ENCODE measurements at places on chromosomes 11 and 22.

- DNase-seq: no peak
Observed at GRCh38 chr22:33831207-33831606, 89.1 kb downstream of the LARGE1 start.

- no peak for DNase-seq
Observed at GRCh38 chr11:103968685-103969084, 67.8 kb upstream of the DDI1 start.

GRCh38 chr11:27938011-27938410, 169.9 kb downstream of the KIF18A start:
- no peak for DNase-seq

DNA sequence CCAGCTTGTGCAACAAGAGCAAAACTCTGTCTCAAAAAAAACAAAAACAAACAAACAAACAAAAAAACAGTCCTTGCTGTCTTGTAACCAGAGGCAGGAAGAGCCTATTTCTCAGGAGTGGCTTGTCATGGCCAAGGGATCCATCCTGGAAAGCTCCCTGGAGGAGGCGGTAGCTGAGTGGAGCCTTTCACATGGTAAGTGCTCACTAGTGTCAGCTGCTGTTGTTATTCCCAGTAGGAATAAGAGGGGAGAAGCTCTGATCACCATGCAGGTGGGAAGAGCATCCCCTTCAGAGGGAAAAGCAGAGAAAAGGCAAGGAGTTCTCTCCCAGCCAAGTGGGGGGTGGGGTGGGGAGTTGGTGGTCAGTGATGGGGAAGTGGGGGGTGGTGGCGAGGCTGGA, 54.6 kb upstream of the WNT7B start:
- DNase-seq: no peak

DNA sequence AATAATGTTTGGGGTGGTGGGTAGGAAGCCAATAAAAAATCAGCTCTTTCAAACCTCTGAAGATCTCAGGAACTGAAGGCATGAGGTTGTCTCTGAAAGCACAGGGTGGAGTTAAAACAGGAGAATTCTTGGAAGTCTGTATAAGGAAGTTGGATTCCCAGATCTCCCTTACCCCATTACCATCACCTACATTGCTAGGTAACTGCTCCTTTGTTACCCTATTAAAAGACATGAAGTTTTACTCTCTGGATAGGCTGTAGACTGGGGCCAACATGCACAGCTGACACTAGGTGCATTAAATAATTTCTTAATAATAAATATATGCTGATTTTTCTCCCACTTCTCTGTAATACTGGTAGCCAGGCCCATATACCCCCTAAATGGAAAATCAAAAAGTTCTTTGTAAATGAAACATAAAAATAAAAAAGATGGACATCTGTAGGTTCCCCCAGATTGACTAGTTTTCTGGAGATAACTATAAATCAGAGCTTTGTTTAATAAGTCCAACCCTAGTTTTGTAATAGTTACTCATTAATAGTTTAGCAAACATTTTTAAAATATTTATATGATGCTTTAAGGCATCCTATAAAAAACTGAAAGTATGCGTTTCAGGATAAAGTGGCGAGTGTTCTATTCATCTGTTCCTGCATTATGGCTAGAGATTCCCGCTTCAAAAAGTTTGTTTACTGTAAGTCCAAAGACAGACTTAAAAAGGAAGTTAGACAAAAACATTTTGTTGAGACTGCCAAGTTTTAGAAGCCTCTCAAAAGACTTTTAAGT, 63.8 kb downstream of the KIF18A start:
- DNase-seq: no peak

DNA sequence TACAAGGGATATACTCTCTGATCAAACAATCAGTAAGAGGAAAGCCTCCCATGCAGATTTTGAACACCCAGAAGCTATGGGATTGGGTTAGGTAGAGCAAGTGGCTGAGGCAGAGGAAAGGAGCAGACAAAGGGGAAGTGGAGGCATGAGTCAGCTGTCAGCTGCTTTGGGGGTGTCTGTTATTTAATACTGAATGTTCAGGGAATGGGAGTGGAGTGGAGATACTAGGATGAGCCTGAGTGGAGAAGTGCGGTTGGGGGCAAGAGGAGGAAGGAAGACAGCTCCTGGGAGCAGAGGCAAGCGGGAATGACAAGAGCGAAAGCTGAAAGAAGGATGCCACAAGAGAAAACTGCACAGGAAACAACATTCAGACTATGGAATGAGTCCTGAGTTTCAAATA, 22.7 kb upstream of the TMPRSS5 start:
- no peak for DNase-seq

GRCh38 chr11:10641177-10641911, 52.2 kb downstream of the IRAG1 start:
- DNase-seq: no peak

GRCh38 chr11:113119074-113119473, 157.9 kb downstream of the NCAM1 start:
- no peak for DNase-seq

- no peak for DNase-seq
Observed at GRCh38 chr11:7587712-7588111, 73.9 kb downstream of the PPFIBP2 start.

DNA sequence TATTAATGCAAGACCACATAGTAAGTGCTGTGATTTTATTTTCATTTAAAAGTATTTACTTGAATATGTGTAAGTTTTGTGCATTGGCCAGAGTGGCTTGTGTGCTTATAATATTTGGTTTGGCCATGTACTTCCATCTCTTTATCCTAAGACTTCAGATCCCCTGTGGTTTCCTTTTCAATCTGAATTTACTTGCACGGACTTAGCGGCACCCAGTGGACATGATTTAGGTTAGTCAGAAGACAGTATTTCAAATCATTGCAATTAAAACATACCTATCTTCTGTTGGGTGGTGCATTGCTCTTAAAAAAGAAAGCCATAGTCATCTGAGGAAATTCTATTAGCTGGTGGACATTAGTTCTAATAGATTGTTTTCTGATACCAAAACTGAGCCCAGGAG, 30.7 kb downstream of the PIWIL4 start:
- DNase-seq: no peak

DNA sequence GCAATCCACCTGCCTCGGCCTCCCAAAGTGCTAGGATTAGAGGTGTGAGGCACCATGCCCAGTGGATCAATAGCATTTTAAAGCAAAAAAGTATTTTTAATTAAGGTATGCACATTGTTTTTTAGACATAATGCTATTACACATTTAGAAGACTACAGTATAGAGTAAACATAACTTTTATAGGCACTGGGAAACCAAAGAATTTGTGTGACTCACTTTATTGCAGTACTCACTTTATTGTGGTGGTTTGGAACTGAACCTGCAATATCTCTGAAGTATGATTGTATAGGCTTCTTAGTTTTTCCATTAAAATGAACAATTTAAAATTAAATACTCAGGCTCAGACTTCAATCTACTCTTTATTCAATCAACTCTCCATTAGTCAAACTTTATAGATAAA, 17.5 kb upstream of the CD3E start:
- DNase-seq: no peak

Measured in NCI-H82 (cell line).